NCI-H524 treated with DMSO at 0.1 percent for 48 hours (cell line): ENCODE measurements at places on chromosomes 11 and 22.
A peak's percentile ranks its signal among the peaks of the same experiment; 100 is the strongest.

DNA sequence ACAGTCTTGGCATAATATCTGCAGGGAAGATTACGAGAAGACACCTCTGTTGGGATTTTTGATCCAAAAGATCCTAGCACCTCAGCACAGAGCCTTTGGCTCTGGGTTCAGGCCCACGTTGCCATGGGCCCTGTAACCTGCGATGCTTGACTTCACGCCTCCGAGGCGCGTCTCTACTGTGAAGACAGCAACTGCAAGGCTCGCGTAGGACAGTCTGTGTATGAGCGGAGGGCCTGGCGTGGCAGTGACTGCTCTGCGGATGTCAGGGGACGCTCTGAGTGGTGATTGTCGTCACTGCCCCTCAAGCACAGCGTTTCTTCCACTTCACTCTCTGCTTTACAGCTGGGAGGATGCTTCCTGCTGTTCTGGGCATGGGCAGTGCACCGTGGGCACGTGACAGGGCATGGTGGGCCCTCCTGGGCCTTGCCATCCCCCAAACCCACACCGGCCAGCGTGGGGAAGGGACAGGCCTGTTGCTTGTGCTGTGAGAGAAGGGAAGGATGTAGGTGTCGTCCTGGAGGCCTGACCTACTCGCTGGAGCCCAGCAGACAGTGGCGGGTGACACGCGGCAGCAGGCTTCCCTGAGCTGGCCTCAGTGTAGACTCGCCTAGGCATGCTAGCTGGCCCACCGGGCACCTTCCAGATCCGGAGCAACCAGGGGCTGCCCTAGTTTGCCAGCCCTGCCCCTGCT lies 26.5 kb downstream of the GLB1L2 start:
- DNase-seq, result no peak

DNA sequence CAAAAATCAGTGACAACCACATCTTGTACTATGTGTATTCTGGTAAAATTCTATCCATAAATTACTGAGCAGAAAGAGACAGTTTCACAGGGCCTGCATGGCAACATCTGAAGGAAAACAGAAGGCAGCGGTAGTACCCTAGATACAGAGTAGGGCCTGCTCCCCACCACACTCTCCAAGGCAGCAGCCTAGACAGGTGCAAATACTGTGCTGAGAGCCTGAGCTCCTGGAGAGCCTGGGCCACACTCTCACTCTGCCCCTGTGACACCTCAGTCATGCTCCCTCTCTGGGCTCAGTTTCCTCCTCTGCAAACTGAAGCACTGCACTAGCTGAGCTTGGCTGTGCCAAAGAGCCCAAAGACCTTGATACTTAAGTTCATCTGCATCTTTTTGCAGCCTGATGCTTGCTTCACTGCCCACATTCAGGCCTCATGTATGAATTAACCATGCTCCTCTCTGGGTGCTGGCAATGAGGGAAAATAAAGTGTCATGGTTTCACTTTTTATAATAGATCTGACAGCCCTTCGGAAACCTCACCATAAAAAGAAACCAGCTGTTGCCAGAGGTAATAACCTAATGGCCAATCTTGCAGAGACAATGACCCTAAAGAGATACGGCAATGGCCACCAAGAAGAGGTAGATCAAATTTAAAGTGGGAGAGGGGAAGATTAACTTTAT lies 104.7 kb downstream of the PLEKHA7 start:
- no peak for DNase-seq

GRCh38 chr22:16957781-16958180 lies 50.2 kb downstream of the GAB4 start:
- DNase-seq, result no peak

- no peak for DNase-seq
These were observed 24.7 kb downstream of the LUZP2 start for GRCh38 chr11:24521601-24522000.

DNA sequence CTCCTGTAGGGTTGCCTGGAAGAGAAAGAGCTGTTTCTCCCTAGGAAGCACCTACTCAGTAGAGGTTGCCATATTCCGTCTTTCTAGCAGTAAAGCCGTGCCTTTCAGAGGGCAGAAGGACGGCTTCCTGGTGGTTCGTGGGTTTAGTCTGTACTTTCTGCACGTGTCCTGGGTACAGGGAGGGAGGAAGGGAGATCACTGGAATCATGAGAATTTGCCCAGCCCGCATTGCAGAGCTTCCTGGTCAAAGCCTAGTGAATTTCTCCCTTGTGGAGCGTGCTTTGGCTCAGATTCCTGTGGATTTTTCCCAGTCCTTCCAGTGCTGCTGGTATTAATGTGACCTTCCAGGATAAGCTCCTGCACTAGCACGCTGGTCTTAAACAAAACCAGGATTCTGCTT lies 44.9 kb downstream of the GRAMD1B start:
- no peak for DNase-seq

GRCh38 chr22:42459287-42460063 lies 27.3 kb upstream of the NFAM1 start:
- DNase-seq, result no peak

DNA sequence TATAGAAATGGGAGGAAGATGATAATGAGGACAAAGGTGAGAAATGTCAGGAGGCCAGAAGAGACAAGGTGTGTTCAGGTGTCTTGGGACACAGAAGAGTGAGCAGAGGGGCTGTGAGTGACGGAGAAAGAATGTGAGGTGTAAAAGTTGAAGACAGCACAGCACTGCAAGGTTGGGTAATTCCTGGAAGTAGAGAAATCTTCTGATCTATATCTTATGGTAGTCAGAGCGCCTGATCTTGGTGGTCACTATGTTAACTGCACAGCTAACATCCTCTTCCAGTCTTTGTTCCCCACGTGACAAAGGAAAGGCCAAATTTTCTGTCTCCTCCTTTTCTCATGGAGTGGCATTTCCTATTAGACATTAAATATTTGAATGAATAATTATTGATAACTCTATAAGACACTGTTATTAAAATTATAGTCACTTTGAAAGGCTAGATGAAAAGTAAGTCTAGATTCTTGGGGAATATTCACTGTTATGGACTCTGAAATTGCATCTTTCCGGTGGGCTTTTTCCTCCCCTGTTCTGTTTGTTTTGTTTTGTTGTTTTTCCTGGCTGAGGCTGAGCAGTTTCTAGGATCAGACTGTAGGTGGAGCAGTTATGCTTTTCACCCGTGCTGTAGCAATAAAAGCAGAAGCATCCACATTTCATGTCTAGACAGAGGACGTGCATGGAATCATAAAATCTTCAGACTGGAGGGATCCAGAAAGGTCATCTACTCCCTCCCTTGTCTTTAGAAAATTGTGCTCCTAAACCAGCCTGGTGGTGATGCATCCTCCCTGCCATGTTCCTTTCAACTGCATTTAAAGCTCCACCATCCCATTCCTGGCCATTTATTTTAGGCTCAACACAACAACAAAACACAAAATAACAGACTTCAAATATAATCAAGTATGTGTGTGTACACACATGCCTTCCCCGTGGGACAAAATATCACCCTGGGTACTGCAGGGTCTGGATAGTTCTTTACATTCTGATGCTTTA lies 26.6 kb downstream of the SC5D start:
- DNase-seq, result no peak

DNA sequence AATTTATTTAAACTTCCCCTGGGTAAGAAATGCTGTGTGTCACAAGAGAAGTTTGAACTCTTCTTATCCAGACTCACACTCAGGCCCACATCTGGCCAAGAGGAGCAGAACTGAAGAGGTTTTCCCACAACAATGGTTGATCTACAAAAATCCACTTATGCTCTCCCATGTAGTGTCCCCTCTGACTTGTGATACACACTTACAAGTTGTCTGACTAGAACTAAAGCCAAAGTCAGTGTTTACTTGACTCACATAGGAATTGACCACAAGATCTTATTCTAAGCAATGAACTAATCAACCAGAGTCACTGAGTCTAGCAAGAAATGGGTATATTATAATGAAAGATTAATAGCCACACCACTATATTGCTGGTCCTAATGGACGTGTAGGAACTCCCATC lies 133.0 kb downstream of the ATG16L2 start:
- DNase-seq, result no peak

- no peak for DNase-seq
These were observed at the start of gene TSKU for GRCh38 chr11:76783294-76783895. TSS of gene TSKU (plus strand) at chr11:76783356. CDS start at chr11:76795617, 12,261 bp downstream.

DNA sequence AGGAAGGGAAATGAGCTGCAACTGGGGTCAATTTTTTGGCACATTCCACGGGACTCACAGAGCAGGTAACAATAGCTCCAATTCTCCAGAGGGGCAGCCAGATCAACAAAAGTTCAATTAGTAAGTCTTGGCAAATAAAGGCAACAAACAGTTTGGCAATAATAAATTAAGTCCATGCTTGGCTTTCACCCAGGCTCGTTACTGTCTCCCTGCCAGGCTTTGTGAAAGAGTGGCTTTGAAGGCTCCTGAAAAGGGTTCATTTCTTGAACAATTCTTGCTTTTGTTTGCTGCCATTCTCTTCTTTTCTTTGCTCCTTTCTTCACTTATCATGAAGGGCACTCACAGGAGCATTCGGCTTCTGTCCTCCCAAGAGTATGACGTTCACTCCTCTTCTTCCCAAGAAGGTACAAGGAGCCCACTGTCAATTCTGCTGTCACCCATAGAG lies 123.3 kb downstream of the APIP start:
- DNase-seq, result no peak

DNA sequence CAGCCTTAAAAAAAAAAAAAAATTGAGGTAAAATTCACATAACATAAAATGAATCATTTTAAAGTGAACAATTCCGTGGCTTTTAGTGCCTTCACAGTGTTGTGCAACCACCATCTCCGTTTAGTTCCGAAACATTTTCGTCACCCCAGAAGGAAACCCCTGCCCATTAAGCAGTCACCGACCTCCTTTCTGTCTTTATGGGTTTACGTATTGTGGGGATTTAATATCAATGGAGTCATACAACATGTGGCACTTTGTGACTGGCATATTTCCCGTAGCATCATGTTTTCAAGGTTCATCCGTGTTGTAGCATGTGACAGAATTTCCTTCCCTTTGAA lies 65.5 kb downstream of the BCR start:
- no peak for DNase-seq

GRCh38 chr22:45948081-45948648 lies 28.8 kb downstream of the WNT7B start:
- DNase-seq, result peak; percentile 89

- no peak for DNase-seq
These were observed 24.2 kb downstream of the MFNG start for GRCh38 chr22:37461961-37462360.
